CD4-positive, alpha-beta T cell treated with Interleukin-1 beta for 1 hour (primary cell): ENCODE measurements at places on chromosomes 6 and 20.

GRCh38 chr6:99575544-99576227 lies 7.2 kb upstream of the CCNC start:
- no peak for DNase-seq

DNA sequence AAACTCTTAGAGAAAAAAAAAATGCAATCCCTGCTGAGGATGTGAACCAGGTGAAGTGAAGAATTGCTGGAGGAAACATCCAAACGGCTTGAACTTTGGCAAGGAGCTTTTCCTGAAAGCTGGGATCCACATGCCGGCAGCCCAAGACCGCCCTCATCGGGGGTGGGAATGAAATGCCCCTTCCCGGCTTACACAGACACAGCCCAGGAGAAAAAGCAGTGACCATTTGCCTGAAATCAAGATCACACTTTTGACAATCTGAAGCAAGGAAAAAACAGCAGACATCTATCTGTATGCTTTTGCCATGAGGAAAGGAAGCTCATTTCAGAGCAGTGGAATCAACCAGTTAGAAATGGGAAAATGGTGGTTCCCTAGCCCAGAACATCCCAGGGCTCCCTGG lies 254.5 kb downstream of the TAF4 start:
- DNase-seq = no peak

DNA sequence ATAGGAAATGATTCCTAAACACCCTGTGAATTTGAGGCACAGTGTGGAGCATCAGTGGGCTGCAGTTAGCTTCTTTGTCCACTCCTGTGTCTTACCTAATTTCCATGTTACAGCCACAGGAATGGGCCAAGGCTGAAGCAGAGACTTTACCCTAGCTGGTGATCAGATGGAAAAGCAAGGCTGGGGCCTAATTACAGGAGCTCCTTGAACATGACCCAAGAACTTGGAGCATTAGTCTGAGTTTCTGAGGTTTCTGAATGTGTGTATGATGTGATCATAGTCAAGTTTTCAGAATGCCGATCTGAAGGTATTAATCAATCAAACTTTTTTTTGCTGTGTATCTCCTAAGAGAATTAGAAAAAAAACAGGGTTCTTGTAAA lies 18.0 kb downstream of the HECA start:
- no peak for DNase-seq

DNA sequence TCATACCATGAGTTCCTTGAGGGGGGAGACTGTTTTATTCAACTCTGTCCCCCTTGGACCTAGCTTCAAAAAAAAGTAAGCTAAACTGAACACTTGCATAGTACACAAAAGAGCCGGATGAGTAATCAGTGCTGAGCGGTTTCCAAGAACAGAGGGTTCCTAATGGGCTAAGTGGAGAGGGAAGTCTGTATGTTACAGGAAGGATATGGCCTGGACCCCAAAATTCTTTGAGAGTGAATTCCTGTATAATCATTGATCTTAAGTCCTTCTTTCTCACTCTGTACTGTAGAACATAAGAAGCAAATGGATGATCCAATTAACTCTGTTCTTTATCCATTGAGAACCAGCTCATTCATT lies 324.7 kb upstream of the CNR1 start:
- no peak for DNase-seq

DNA sequence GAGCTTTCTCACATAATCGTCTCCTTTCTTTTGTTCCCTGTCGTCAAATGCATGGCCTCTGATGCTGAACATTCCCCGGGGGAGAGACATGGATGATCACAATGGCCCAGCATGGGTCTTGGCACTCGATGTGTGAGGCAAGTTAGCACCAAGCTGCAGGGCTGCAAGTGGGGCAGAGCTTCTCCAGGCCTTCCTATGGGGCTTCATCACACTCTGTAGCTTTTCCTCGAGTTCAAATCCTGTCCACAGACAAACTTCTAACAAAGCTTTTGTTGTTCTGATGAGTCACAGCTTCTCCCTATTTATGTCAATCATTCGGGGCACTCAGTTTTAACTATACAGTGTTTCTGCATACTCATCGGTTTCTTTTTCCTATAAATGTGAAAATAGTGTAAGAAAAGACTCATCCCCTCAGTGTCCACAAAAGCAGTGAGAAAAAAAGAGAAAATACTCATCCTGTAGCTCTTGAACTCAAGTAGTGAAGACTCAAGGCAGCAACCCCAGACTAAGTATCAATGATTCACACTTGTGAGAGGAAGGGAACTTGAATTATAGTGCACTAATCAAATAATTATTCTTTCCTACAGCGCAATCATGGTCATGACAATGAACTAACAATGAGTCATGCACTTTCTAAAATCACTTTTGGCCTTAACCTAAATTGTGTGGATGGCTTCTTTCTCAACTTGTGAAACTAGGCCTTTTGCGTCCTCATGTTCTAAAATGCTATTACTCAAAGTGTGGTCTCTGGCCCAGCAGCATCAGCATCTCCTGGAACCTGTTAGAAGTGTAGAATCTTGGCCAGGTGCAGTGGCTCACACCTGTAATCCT lies 68.4 kb upstream of the NOX3 start:
- no peak for DNase-seq

- DNase-seq = no peak
Observed at GRCh38 chr20:1456300-1456699, 10.3 kb downstream of the NSFL1C start.

- no peak for DNase-seq
Observed at GRCh38 chr6:159701413-159701999, 8.5 kb upstream of the SOD2 start.

DNA sequence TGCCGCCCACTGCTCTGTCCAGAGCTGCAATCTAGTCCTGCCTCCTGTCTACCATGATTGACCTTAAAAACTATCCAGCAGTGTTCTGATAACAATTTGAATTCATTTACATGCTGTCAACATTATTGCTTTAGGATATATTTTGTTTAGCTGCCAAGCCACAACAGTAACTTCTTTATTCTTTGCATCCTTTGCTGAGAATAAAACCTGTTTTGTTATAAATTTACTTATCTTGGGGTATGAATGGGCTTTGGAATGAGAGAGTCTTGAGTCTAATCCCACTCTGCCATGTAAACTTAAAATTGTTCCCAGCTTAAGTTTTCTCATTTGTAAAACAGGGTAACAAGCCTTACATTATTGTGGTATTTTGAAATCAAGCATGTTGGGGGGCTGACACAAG lies 116.4 kb downstream of the FLRT3 start:
- no peak for DNase-seq

- DNase-seq = no peak
Observed at GRCh38 chr20:37567671-37568588, 40.3 kb upstream of the BLCAP start.

GRCh38 chr20:57265997-57266290 lies 497 bp downstream of the BMP7 start:
- DNase-seq = no peak

- DNase-seq = no peak
Observed at GRCh38 chr6:38346291-38347079, 293.2 kb downstream of the BTBD9 start.

GRCh38 chr6:2175825-2176224 lies 69.6 kb downstream of the GMDS start:
- no peak for DNase-seq

- DNase-seq = no peak
Observed at GRCh38 chr6:100175814-100176310, 181.8 kb upstream of the MCHR2 start.

- DNase-seq = no peak
Observed at GRCh38 chr6:160912411-160912810, 79.2 kb upstream of the MAP3K4 start.

GRCh38 chr20:13325033-13325432 lies 104.0 kb downstream of the ISM1 start:
- DNase-seq = no peak

GRCh38 chr6:16367571-16367970 lies 129.2 kb downstream of the GMPR start:
- DNase-seq = no peak

- no peak for DNase-seq
Observed at GRCh38 chr6:37285861-37286311, 27.9 kb upstream of the TMEM217 start.

DNA sequence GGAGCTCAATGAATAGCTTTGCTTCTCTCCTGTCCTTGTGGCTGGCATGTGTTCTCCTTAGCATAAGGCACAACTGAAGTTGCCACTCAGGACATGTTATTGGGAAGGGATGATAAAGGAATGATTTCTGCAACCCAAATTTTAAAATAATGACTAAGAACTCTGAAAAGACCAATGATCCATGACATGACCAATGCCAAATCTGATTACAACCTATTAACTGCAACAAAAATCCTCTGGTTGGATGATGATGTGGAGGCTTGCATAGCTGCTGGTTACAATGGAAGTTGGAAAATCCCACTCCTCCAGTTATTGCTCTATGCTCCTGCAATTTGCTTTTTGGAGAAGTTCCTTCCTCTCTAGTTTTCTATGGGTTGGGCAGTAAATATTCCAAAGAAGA lies 63.4 kb upstream of the FBXL4 start:
- no peak for DNase-seq

DNA sequence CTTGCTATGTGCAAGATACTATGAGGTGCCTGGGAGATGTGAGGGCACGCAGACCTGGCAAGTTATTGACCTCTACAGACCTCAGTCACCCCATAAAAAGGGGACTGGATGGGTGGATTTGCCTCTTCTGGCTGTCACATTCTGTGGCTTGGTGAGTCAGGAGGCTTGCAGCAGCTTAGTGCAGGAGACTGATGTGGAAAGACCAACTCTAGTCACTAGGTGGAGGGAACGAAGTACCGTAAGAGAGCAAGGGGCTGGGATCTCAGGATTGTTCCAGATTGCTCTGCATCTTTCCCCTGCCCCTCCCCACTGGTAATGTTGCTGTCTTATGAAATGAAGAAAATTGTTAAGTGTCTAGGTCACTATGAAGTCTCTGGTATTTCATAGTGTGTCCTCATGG lies 3.3 kb downstream of the MAPRE1 start:
- peak; percentile 19 for DNase-seq

DNA sequence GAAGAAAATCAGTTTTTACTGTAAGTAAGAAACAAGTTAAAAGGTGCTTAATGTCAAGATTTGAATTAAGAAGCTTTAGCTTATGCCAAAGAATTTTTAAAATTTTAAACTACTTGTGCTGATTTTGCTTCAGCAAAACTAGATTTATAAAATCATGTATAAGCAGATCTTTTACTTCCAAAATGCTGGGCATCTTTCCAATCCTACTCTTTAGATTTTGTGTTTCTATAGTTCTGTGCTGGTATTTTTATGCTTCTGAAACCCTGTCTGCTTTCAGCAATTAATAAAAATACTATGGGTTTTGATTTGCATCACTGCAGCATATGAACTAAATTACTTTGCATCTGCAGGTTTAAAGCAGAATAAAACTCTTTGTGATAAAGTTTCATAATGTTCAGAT lies 238.6 kb upstream of the RNF217 start:
- no peak for DNase-seq

- no peak for DNase-seq
Observed at GRCh38 chr6:90183587-90184333, 112.9 kb downstream of the BACH2 start.

GRCh38 chr6:150251566-150252186 lies 108.8 kb downstream of the PPP1R14C start:
- DNase-seq = no peak

- no peak for DNase-seq
Observed at GRCh38 chr6:31210123-31210522, 39.6 kb upstream of the POU5F1 start.

DNA sequence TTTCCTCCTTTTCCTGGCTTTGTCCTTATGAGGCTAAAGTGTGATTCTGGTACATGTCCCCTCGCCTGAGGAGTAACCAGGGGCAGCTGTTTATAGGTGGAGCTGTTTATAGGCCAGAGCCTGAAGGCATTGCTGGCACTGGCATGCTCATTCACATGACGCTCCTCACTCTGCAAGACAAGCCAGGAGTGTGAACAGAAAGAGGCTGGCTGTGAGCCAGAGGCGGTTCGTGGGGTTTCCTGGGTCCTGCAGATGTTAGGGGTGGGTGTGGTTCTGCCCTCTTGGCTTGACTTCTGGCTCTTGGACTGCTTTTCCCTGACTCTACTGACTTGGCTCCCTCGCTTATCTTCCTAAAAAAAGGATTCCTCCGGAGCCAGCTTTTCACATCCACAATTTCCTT lies 12.8 kb upstream of the MDFI start:
- DNase-seq = no peak

DNA sequence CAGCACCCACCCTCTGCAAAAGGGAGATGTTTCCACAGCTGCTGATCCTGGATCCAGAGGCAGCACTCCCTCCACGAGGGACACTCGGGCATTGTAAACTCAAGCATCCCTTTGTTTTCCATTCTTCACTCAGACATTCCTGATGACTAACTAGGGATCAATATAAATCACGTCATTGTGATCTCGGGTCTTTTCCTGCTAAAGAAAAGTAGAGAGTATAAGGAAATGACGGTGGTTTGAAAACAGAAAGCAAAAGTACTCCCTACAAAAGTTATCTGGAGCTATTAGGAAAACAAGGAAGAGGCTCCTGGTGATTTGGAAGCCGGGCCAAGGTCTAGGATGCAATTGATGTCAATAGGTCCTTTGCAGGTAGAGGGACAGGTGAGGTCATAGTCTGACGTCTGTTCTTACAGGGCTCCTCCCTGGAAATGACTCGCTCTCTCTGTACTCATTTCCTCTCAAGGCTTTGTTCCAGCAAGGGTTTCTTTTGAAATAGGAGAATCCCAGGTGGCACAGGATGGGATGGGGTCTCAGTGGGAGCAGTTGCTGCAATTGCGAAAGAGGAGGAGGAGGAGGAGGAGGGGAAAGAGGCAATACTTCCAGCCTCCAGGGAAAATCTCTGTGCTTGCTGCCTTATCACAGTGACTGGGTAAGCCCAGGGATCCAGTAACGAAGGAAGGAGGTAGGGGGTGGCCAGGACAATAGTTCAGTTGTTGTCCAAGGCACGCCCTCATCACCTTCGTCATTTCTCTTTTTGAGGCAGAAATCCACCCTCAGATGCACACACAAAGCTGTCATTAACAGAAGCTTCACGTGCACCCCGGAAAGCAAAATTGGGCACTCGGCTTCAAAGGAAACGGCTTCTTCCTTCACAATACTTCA lies 222.8 kb downstream of the LY86 start:
- DNase-seq = peak; percentile 49

GRCh38 chr20:38863024-38863851 lies 57.7 kb downstream of the PPP1R16B start:
- peak; percentile 66 for DNase-seq

DNA sequence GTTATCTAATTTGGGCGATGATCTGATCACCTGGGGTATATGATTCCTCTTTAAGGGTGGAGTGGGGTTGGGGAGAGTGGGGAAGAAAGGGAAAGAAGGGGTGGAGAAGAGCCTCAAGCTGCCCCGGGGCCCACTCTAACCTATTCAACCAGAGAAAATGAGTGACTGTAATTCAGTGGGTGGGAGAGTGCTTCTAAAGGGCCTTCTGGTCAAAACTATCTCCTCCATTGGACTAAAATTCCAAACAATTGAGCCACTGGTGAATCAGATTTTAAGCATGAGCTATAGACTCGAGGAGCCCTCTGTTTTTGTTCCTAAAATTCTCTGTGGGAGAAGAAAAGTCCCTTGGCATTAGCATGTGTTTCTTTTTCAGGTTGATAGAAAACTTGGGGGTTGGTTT lies 296.8 kb downstream of the CLIC5 start:
- no peak for DNase-seq

- DNase-seq = no peak
Observed at GRCh38 chr6:71349395-71349794, 60.8 kb downstream of the OGFRL1 start.

- no peak for DNase-seq
Observed at GRCh38 chr20:40902661-40903060, 126.0 kb upstream of the TOP1 start.
